ENCODE measurements at places on chromosomes 7 and 10.

- no peak for DNase-seq
These were observed 106.2 kb downstream of the RTKN2 start for GRCh38 chr10:62162261-62162981.

GRCh38 chr10:70561558-70561957, 41.0 kb downstream of the PRF1 start:
- no peak for DNase-seq

DNA sequence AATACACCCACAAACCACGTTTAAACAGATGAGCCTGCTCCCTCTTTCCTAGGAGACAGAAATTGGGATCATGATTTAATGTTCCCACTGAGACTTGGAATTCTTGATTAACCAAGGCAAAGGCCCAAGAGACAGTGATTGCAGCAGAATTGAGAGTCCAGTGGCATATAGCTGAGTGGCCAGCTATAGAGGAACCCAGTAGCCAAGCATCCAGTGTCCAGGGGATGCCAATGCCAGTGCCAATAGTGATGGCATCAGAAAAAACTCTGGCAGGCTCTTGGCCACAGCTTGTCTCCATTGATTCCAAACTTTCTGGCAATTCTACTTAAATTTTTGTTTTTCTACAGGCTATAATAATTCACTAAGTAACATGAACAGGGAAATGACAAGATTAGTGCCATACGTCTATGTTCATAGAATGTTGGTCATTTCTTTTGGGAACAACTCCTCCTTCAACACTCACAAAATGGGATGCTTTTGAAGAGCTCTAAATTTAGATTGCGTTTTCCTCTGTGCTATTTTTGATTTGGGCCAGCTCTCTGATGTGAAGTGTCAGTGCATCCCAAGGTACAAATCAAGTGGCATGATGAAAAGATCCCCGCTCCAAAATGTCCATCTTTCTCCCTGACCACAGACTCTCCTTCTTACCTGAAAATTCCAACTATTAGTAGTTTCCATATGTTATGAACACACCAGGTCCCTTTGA, 83.1 kb upstream of the A1CF start:
- no peak for DNase-seq

- DNase-seq: no peak
These were observed 22.9 kb downstream of the WNT16 start for GRCh38 chr7:121351682-121352081.

DNA sequence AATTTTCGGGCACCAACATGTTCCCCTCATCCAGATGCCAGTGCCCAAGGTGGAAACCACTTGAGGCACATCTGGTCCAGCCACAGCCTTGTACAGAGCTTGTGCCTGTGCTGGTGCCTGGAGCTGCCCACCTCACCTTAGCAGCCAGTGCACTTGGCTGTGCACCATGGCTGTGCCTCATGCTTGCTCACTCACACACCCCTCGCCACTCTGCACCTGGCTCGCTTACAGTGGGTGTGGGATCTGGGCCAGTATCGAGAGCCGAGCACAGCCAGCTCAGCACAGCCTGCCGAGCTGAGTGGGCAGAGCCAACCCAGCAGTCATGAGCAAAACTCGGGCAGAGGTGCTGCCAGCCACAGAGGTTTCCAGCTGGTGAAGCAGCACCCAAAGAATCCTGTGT, 139.9 kb upstream of the NUPR2 start:
- DNase-seq: no peak

DNA sequence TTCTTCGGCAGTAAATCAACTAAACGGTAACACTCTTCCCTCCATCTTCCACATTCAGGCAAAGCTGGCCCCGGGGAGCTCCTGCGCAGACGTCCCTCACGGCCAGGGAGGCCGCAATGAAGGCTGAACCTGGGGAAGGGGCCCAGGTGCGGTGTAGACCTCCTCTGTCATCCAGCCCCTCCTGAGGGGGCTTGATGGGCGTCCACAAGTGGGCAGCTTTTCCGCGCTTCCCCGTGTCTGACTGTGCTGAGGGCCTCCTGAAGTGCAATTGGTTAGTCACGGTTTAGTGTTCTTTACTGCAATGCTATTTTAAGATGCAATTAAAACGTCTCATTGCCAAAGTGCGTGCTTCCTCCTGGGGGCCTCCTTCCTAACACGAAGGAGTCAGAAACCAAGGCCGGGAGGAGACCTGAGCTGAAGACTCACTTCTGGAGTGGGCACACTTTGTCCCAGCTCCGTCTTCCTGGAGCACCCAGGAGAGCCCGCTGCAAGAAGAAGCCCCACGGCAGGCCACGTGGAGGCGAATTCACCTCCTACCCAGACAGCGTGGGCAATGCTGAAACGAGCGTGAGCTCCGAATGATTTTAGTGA, 173.3 kb downstream of the ELFN1 start:
- no peak for DNase-seq

DNA sequence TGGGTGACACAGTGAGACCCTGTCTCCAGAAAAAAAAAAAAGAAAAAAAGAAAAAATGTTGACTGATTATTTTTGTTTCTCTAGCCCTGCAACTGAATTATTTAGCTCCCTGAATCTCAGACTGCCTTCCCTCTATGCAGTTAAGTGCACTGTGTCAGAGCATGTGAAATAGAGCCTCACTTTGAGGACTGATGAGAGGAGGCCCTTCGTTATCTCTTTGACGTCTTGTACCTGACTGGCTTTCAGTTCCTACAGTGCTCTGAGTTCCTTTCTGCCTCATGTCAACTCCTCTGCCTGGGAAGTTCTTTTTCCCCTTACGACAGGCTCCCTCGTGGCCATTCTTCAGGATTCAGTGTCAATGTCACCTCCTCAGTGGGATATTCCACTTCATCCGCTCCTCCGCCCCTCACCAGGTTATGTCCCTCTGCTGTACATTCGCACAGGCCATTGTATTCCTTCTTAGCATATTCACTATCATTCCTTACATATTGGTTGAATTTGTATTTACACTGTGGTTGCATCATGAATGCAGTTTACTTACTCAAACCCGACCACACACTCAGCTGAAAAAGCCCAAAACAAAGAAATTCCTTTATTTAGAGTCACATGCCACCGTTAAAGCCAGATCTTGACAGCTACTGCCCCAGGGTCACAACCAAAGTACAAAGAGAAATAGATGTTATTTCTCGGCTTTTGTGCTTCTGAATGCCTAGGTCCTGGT, 18.1 kb upstream of the CAMK2G start:
- DNase-seq: no peak
